Activated CD8-positive, alpha-beta memory T cell treated with anti-CD3 and anti-CD28 coated beads for 1 hour (primary cell): ENCODE measurements at places on chromosomes 6 and 20.

- no peak for DNase-seq
Measured at GRCh38 chr6:168165373-168165772, 86.4 kb upstream of the FRMD1 start.

DNA sequence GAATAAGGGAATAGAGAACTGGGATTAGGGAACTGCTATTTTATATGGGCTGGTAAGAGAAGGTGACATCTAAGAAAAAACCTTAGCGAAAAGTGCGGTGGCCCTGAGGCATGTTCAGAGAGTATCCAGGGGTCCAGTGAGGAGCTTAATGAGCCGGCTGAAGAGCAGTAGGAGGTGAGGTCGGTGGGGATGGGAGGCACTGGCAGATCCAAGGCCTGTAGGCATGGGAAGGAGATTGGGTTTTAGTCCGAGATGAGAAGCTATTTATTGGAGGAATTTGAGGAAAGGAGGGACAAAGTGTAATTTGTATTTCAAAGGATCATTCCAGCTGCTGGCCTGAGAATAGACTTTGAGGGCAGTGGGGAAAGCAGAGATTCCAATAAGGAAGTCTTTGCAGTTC is 123.8 kb downstream of the QKI start:
- DNase-seq = no peak

DNA sequence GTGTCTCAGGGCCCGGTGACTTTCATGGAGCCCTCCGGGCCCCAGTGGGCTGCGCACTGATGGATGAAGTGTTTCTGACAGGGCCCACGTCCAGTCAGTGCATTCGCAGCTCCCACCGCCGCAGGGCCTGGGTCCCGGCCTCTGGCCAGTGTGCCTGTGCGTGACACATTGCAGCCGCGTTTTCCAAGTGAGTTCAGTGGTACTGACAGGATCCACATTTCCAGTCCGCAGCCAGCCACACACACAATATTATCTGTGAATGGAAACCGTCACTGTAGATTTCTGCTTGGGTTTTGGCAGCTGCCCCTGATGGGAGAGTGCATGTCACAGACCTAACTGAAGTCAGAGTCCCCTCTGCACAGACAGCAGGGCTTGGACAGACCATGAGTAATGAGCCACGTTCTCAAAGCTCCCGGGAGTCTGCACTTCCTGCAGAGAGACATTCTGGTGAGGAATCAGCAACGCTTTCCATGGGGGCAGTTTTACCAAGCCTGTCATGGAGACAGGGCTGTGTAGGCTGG is 171.4 kb downstream of the MYLK4 start:
- no peak for DNase-seq

GRCh38 chr20:10710991-10711775 is 37.4 kb upstream of the JAG1 start:
- DNase-seq = no peak
